ENCODE measurements at places on chromosomes 3 and 15.

DNA sequence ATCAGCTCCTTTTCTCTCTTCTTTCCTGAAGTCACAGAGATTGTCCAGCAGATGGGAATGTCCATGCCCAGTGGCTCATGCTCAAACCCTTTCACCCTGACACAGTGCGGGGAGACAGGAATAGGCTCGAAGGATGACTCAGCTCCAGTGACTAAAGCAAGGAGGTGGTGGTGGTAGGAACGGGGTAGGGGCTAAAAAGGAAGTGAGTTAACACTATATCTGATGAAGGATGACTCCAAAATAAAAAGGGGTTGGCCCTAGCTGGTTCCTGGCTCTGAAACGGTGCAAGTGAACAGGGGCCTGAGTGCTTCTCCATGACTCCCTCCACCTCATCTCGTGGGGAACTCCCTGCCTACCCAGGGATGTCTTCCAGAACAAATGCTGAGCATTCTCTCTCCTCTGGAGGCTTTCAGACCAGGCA lies 167.4 kb upstream of the LPP start:
- no peak for DNase-seq

DNA sequence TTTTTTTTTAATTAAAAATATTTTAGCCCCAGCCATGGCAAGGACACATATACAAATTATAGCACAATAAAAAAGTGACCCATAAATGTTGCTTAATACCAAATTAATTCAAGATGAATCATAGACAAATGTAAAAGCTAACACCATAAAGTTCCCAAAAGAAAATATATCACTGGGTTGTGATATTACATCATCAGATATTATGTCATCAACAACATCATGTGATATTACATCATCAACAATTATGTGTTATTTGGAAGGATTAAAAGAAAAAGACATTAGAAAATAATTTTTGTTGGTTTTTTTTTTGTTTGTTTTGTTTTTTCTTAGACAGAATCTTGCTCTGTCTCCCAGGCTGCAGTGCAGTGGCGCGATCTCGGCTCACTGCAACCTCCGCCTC lies 34.5 kb upstream of the ABHD10 start:
- DNase-seq = no peak

GRCh38 chr3:100695696-100696095 lies 13.6 kb upstream of the TFG start:
- DNase-seq = no peak

- no peak for DNase-seq
These were observed 43.8 kb downstream of the IFT122 start for GRCh38 chr3:129483870-129484269.

DNA sequence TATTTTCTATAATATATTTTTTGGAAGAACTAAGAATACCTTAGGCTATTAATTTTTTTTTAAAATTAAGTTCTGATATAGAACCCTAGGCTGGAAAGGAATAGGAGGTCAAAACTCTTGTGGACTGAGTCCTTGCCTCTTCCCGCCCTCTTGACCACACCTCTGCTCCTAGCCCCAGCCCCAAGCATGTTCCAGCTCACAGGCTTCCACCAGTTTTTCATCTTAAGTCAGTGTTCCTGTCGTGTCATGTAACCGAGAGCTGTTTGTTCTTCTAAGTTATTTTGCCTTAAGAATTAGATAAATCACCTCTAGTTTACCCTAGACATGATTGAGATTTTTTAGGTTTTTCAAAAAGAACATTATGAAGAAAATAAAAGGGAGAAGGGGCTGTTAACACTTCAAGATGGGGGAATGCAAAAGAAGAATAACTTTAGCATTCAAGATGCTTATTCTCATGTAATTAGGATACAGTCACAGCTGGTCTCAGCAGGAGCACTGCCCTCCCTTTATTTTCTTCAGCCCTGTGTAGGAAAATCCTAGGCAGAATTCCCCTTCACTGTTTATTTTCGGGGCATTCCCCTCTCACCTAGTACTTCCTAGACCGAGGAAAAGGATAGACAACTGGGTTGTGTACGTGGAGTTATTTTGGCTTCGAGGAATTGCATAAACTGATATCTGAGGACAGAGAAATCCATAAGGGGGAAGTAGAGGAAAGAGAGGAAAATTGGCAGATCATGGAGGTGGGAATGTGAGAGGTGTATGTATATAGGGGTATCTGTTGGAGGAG lies 110.2 kb downstream of the CMSS1 start:
- DNase-seq = no peak
